Activated CD4-positive, alpha-beta T cell treated with anti-CD3 and anti-CD28 coated beads, Interleukin-2, amount 10 ng/mL, durations not matched to agents 7 days and 5 days (primary cell): ENCODE measurements at places on chromosomes 7 and 10. TPM values are rescaled to one million over a fixed set of nuclear protein-coding genes. Genes with fewer than 3 reads are reported as not detected.

PTPRN2 gene
- 2.7 TPM for total RNA-seq

ACTA2 gene
- total RNA-seq = 10.7 TPM

- H3K4me3 ChIP-seq = no peak overlapping the region
- H3K27me3 ChIP-seq = peaks cover 33% of the 10 kb centered on the region
These were observed 22.6 kb upstream of the CREB5 start for GRCh38 chr7:28389504-28390395.

- H3K27me3 ChIP-seq = peaks cover 12% of the 10 kb centered on the region
- H3K36me3 ChIP-seq = no peaks in the 10 kb centered on the region
- no peak overlapping the region for H3K4me3 ChIP-seq
- H3K27ac ChIP-seq = no peak overlapping the region
- no peak for DNase-seq
These were observed 186.4 kb downstream of the KIF20B start for GRCh38 chr10:89887830-89888229.

FANK1 gene
- 0.35 TPM for total RNA-seq

DNA sequence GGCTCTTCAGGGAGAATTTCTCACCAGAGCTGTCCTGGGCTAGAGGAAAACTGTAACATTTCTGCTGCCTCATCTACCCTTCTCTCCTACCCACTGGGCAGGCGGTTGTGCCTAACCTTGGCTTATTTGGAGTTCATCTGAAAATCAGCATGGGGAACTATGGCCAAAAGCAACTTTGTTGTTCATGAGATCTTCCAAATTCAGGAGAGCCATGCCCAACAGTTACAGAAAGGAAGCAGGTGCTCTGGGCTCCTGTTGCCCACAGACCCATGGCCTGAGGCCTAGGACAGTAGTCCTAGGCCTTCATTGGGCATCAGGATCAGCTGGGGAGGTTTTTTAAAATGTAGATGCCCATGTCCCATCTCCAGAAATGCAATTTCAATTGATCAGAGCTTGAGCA is 85.2 kb downstream of the GRID1 start:
- no peak for DNase-seq
- H3K27ac ChIP-seq = no peak overlapping the region
- H3K4me1 ChIP-seq = no peaks in the 10 kb centered on the region

DNA sequence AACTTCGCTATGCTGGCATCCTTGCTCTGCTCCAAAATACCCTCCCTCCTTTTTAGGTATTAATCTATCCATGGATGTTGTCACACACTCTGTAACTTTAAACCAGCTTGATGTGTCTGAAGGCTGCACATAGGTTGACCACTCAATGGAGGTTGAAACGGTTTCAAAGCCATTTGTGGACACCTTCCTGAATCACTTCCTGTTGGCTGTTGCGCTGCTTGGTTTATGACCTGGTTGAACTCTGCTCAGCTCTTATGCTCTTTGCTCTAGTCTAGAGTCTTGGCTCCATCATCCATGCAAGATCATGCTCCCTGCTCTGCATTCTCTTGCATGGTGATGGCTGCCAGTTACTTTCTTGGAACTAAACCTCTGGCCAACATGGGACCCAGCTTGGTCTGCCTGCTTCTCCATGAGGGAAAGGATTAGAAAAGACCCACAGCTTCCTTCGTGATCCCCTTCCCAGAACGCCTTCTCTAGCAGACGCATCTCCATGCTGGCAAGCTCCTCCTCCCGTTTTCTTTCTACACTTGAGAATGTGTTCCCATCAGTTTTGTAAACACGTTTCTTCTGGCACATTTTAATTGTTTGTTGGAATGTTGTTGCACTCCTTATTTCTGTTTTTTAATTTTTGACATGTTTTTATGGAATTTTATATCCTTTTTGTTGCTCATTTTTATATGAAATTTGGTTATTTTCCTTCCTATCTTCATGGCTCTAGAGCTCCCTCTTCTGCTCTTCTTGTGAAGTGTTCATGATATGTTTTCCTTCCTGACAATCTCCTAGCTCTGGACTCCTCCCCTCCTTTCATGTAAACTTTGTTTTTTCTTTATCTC is 149.8 kb downstream of the XPNPEP1 start:
- no peak overlapping the region for H3K27ac ChIP-seq
- H3K36me3 ChIP-seq = no peaks in the 10 kb centered on the region
- DNase-seq = no peak
- no peaks in the 10 kb centered on the region for H3K27me3 ChIP-seq

DNA sequence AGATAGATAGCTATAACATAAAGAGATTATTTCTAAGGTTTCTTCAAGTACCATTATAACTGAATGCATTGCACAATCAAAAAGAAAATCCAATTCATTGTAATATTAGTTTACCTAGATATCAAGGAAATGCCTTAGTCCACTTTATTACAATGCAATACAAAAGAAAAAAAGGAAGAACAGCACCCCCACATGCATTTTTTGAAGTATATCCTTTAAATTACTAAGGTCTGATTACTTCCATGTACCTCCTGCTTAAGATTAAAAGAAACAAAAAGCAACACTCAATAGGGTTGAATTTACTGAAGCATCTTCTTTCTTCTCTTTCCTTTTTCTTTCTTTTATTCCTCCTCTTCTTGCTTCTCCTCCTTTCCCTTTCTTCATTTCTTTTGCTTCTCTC is 973.8 kb upstream of the LRRTM3 start:
- H3K27me3 ChIP-seq = no peaks in the 10 kb centered on the region
- H3K27ac ChIP-seq = no peak overlapping the region
- no peak overlapping the region for H3K4me3 ChIP-seq
- H3K36me3 ChIP-seq = no peaks in the 10 kb centered on the region
- no peak for DNase-seq

ZNF365 gene
- not detected for total RNA-seq

- no peak for DNase-seq
- no peaks in the 10 kb centered on the region for H3K36me3 ChIP-seq
- H3K4me3 ChIP-seq = no peak overlapping the region
- no peak overlapping the region for H3K27ac ChIP-seq
- H3K27me3 ChIP-seq = no peaks in the 10 kb centered on the region
- no peaks in the 10 kb centered on the region for H3K4me1 ChIP-seq
These were observed 345.2 kb downstream of the GPR37 start for GRCh38 chr7:124420367-124420766.

GRCh38 chr10:130371666-130372065 is 235.5 kb downstream of the GLRX3 start:
- H3K4me3 ChIP-seq = no peak overlapping the region
- no peaks in the 10 kb centered on the region for H3K36me3 ChIP-seq
- no peaks in the 10 kb centered on the region for H3K4me1 ChIP-seq
- H3K27ac ChIP-seq = no peak overlapping the region
- no peak for DNase-seq
- no peaks in the 10 kb centered on the region for H3K27me3 ChIP-seq

- no peak overlapping the region for H3K4me3 ChIP-seq
- DNase-seq = no peak
- H3K27ac ChIP-seq = no peak overlapping the region
These were observed 52.6 kb downstream of the SH3PXD2A start for GRCh38 chr10:103802637-103803353.

DNA sequence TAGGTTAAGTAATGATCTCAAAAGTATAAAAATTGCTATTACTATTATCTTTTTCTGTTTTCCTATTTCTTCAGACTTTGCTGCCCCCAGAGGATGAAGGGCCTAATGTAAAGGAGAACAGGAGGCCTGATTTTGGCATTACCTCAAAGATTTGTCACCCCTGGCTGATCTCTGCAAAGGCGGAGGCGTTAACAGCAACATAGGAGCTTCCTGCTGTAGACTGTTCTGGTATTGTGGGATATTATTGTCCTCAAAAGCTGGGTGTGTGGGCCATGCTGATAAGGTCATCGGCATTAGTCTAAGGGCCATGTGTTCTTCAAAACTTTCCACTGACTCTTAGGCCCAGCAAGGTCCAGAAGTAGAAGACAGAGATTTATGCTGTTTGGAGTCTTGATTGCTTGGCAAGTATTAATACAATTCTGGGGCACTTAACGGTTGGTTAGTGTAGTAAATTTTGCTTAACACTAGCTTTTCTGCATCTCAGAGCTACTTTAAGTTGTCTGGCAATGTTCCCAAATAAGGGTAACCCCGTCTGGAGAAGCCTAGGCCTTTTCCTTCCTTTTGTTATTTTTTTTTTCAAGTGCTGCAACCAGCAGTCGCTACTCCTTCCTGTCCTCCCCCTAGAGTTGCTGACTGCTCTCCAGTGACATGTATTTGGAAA is 14.0 kb upstream of the ENTPD1 start:
- no peak for DNase-seq
- no peaks in the 10 kb centered on the region for H3K36me3 ChIP-seq
- H3K4me3 ChIP-seq = no peak overlapping the region
- H3K27me3 ChIP-seq = no peaks in the 10 kb centered on the region

- H3K4me1 ChIP-seq = peaks cover 8% of the 10 kb centered on the region
- no peak overlapping the region for H3K27ac ChIP-seq
- H3K36me3 ChIP-seq = no peaks in the 10 kb centered on the region
- no peaks in the 10 kb centered on the region for H3K27me3 ChIP-seq
- H3K4me3 ChIP-seq = no peak overlapping the region
These were observed 4.4 kb upstream of the FAM107B start for GRCh38 chr10:14779001-14779651.

GRCh38 chr7:34145603-34146002 is 240.3 kb downstream of the BMPER start:
- no peak overlapping the region for H3K4me3 ChIP-seq
- no peak overlapping the region for H3K27ac ChIP-seq
- H3K4me1 ChIP-seq = no peaks in the 10 kb centered on the region
- H3K27me3 ChIP-seq = no peaks in the 10 kb centered on the region
- DNase-seq = no peak
- H3K36me3 ChIP-seq = no peaks in the 10 kb centered on the region
